ENCODE measurements at places on chromosomes 5 and 9. TPM values are rescaled to one million over a fixed set of nuclear protein-coding genes. Genes with fewer than 3 reads are reported as not detected.
A peak's percentile ranks its signal among the peaks of the same experiment; 100 is the strongest.

- no peak overlapping the region for H3K27ac ChIP-seq
- no peaks in the 10 kb centered on the region for H3K4me1 ChIP-seq
- no peak overlapping the region for H3K4me3 ChIP-seq
- no peak for DNase-seq
Measured at GRCh38 chr9:111870774-111871498, 25.7 kb upstream of the UGCG start.

DNA sequence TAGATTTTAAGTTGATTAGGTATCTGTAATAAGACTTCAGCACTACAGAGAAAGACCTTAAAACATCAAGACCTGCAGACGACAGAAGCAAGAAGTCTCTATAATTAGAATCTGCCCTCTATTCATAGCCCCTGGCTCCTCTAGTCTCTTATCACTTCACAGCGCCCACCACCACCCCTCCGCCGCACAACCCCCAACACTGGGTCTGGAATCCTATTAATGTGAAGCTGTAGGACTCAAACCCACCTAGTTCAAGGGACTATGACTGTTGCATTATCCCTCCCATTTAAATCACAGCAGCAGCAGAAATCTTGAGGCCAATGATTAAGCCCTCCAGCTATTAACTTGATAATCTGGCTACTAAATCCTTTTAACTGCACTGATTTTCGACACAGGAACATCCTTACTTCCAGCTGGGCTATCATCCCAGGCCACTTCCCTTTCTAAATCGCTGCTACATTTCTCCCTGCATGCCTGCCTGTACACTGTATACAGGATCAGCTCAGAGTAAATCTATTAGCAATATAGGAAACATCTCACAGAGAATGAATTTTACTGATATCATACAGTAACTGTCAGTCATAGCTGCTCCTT lies 159.5 kb upstream of the GRAMD2B start:
- no peak overlapping the region for H3K27ac ChIP-seq
- H3K36me3 ChIP-seq: no peaks in the 10 kb centered on the region
- H3K4me3 ChIP-seq: no peak overlapping the region
- DNase-seq: no peak
- no peaks in the 10 kb centered on the region for H3K4me1 ChIP-seq

DNA sequence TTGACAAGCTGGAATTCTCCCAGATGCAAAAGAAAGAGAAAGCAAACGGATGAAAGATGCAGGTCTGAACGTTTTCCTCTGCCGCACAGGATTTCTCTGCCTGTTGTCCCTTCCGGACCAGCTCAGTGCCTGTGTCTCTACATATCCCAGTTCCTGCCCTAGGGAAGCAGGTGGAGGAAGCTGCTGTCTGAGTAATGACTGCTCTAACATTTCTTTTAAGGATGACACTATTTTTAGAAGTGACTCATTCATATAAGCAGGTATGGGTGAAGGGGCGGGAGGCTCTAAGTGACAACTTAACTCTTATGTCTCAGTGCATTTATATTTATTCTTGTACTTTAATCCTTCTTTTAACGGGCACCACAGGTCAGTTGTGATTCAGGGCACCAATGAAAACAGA lies 128.8 kb downstream of the SLC24A2 start:
- H3K4me1 ChIP-seq: no peaks in the 10 kb centered on the region
- DNase-seq: no peak
- H3K4me3 ChIP-seq: no peak overlapping the region
- H3K27me3 ChIP-seq: no peaks in the 10 kb centered on the region
- H3K27ac ChIP-seq: no peak overlapping the region

The MUSK gene
- total RNA-seq: not detected

- H3K27ac ChIP-seq: no peak overlapping the region
- H3K27me3 ChIP-seq: no peaks in the 10 kb centered on the region
- no peak overlapping the region for H3K4me3 ChIP-seq
- no peaks in the 10 kb centered on the region for H3K4me1 ChIP-seq
- no peaks in the 10 kb centered on the region for H3K36me3 ChIP-seq
- DNase-seq: no peak
Measured at GRCh38 chr5:21615195-21615765, 1237.9 kb downstream of the CDH12 start.

- peaks cover 25% of the 10 kb centered on the region for H3K27me3 ChIP-seq
- H3K36me3 ChIP-seq: no peaks in the 10 kb centered on the region
- no peak for DNase-seq
- H3K27ac ChIP-seq: no peak within 1 kb of the TSS
- H3K4me1 ChIP-seq: no peaks in the 10 kb centered on the region
Measured at GRCh38 chr5:135535820-135536801, at the start of gene NEUROG1. TSS of gene NEUROG1 (minus strand) at chr5:135535964. CDS start at chr5:135535690, 274 bp downstream.

DNA sequence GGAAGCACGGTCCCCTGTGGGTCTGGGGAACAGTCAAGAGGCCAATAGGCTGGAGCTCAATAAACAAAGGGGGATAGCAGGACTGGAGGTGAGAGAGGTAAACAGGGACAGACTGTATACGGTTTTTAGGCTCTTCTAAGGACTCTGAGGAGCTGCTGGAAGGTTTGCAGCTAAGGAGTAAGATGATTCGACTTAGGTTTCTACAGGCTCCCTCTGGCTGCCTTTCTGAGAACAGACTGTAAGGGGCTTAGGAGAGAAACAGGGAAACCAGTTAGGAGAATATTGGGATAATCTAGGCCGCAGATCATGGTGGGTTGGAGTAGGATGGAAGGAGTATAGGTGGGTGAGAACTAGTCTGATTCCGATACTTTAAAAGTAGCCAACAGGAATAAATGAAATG lies 10.4 kb downstream of the CDK5RAP2 start:
- H3K4me1 ChIP-seq: no peaks in the 10 kb centered on the region
- peaks cover 56% of the 10 kb centered on the region for H3K36me3 ChIP-seq
- H3K4me3 ChIP-seq: no peak overlapping the region
- no peak overlapping the region for H3K27ac ChIP-seq
- DNase-seq: no peak

DNA sequence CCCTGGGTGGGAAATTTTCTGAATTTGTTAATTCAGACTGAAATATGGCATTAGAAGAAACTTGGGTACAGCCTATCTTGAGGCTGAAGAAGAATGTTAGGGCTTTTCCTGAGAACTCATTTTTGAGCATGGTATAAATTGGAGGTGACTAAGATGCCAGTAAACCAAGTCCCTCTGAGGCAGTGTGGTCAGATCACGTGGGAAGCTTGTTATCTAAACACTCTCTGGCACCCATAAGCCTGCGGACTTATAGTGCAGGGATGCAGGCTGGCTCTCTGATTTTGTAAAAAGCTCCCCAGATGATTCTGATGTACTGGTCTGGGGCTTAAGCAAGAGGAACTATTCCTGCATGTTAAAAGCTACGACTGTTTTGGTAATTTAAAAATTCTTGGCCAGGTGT lies 34.3 kb downstream of the MTMR12 start:
- H3K27me3 ChIP-seq: no peaks in the 10 kb centered on the region
- H3K27ac ChIP-seq: no peak overlapping the region
- DNase-seq: no peak
- peaks cover 40% of the 10 kb centered on the region for H3K4me1 ChIP-seq
- H3K4me3 ChIP-seq: no peak overlapping the region
- peaks cover 15% of the 10 kb centered on the region for H3K36me3 ChIP-seq

DNA sequence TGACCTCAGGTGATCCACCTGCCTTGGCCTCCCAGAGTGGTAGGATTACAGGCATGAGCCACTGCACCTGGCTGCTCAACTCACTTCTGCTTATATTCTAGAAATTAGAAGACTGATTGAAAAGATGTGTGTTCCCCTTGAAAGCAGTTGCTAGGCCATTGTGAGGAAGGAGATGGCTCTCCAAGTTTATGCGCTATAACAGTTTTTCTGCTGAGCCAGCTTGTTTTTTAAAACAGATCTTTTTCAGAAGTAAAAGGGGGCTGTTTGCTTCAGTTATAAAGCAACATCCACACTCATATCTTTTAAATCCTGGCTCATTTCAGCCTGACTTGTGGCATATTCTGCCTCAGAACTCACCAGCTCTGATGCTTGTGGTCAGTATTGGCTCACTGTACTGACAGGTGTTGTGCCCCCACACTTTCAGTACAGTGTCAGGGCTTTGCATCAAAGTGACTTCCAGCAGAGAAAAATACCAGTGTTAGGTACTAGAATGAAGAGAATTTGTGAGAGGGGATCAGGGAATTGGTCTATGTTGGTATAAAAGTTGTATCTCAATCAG lies 49.4 kb downstream of the NUP214 start:
- peaks cover 55% of the 10 kb centered on the region for H3K36me3 ChIP-seq
- no peaks in the 10 kb centered on the region for H3K27me3 ChIP-seq
- H3K4me3 ChIP-seq: no peak overlapping the region
- no peak overlapping the region for H3K27ac ChIP-seq

DNA sequence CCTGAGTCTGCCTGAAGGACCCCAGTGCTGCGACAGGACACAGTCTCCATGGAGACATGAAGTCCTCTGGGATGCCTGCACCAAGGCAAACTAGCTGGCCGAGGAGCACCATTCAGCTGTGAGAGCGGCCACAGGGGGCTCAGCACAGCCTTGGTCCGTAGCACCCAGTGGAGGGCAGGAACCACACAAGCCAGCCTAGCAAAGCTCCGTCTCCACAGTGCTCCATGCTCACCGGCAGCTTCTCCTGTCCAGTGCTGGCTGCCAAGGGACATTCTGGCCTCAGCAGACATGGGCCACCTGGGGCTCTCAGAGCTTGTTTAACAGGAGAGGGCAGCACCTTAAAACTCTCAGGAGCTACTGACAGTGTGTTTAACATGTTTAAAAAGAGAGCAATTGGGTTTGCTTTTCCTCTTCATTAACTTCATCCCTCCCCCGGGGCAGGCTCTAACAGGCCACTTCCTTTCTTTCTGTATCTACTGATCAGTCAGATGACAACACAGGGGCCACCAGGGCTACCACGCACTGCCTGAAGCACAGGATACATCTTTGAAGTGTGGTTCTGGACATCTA lies 57.0 kb downstream of the SECISBP2 start:
- H3K36me3 ChIP-seq: peaks cover 39% of the 10 kb centered on the region
- H3K4me3 ChIP-seq: no peak overlapping the region
- H3K27ac ChIP-seq: peak overlapping the region; percentile 27
- peaks cover 25% of the 10 kb centered on the region for H3K4me1 ChIP-seq
- DNase-seq: no peak
- no peaks in the 10 kb centered on the region for H3K27me3 ChIP-seq

The CA9 gene
- total RNA-seq: not detected

- H3K4me1 ChIP-seq: peaks cover 26% of the 10 kb centered on the region
- H3K27ac ChIP-seq: no peak overlapping the region
- H3K4me3 ChIP-seq: no peak overlapping the region
- no peaks in the 10 kb centered on the region for H3K27me3 ChIP-seq
Measured at GRCh38 chr5:126454535-126454934, 31.3 kb downstream of the GRAMD2B start.

DNA sequence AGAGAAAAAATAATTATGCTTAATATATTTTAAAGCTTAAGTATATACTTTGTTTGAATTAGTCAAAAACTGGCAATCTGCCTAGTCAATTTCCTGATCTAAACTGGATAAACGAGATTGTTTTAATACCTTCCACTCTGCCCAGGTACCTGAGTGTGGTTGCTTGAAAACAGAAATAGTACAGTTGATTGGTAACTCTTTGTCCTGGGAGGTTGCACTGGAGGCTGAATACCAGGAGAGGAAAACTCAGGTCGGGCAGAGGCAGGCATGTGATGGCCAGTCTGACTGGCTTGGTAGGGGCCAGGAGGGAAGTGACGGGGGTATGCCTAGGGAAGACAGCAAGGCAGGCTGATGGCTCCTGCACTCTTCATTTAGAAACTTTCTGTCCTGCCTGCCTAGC lies 80.2 kb downstream of the PIK3R1 start:
- H3K27me3 ChIP-seq: no peaks in the 10 kb centered on the region
- H3K4me3 ChIP-seq: no peak overlapping the region
- peaks cover 75% of the 10 kb centered on the region for H3K36me3 ChIP-seq
- no peak for DNase-seq
- no peak overlapping the region for H3K27ac ChIP-seq
- peaks cover 17% of the 10 kb centered on the region for H3K4me1 ChIP-seq

The RBM27 gene
- total RNA-seq: 25.7 TPM

DNA sequence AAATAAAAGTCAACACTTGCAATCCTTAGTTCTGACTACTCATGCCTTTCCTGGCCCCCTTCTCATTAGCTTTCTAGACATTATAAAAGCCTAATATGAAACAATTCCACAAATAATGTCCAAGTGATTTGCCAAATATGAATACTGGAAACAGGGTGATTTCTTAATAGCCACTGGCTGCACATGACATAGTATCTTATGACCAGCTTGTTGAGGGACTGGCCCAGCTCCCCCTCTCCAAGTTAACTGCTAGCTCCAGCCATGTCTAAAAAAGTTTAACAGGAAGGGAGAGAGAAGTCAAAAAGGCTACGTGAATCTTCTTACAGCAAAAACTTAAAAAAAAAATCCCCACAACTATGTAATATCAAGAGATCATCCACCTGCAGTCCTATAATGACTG lies 1.5 kb downstream of the CERT1 start:
- peak overlapping the region; percentile 76 for H3K27ac ChIP-seq
- H3K4me3 ChIP-seq: no peak overlapping the region
- H3K36me3 ChIP-seq: no peaks in the 10 kb centered on the region
- H3K27me3 ChIP-seq: no peaks in the 10 kb centered on the region
- DNase-seq: no peak
- peaks cover 44% of the 10 kb centered on the region for H3K4me1 ChIP-seq

DNA sequence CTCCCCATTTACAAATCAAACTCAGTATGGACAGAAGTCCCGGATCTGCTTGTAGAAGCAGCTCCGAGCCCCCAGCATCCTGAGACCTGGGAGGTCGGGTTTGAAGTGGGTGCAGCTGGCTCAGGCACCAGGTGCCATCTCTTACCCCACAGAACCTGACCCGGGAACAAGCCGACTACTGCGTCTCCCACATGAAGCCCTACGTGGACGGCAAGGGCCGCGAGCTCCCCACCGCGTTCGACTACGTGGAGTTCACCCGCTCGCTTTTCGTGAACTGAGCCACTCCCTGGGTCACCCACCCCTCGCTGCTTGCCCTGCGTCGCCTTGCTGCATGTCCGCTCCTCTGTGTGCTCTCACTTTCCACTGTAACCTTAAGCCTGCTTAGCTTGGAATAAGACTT lies 23.6 kb downstream of the DYNC2I2 start:
- no peaks in the 10 kb centered on the region for H3K27me3 ChIP-seq
- no peak overlapping the region for H3K4me3 ChIP-seq
- DNase-seq: no peak
- H3K27ac ChIP-seq: no peak overlapping the region

DNA sequence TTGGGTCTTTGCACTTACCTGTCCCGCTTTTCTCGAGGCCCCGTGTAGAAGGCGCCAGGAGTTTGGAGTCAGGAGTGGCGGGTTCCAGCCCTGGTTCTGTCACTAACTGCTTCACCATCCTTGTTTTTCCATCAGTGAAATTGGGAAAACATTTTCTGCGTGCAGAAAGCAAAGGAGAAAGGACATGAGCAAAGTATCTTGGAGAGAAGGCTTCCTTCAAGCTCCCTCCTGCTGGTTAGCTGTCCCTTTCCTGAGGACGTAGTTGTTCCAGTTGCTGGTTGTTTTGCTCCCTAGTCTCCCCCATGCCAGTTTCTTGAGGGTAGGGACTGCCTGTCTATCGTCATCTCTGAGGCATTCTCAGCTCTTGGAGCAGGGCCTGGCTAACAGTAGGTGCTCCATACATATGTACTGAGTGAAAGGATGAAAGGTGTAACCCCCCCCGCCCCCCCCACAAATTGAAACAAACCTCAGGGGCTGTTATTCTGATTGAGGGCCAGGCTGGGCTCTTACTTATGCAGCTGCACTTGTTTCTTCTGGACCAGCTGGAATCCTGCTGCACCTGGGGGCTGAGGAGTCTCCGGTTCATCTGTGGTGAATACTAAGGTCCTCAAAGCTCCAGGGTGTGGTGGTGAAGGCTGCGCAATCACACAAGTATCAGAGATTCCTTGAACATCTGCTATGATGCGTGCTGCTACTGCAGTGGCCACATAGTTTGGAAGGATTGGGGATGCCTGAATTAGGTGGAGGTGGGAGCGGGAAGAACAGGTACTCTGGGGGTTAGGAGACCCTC lies 1.0 kb downstream of the SMIM3 start:
- no peaks in the 10 kb centered on the region for H3K27me3 ChIP-seq
- no peaks in the 10 kb centered on the region for H3K36me3 ChIP-seq
- H3K4me1 ChIP-seq: peaks cover 61% of the 10 kb centered on the region
- no peak for DNase-seq
- H3K27ac ChIP-seq: peak overlapping the region; percentile 60
- peak overlapping the region; percentile 67 for H3K4me3 ChIP-seq
